CMK (cell line): ENCODE measurements at places on chromosomes 7 and 10.
A peak's percentile ranks its signal among the peaks of the same experiment; 100 is the strongest.

GRCh38 chr10:49435225-49435624 lies 39.3 kb upstream of the DRGX start:
- no peak for DNase-seq

GRCh38 chr10:124081547-124082140 lies 11.8 kb downstream of the CHST15 start:
- no peak for DNase-seq

DNA sequence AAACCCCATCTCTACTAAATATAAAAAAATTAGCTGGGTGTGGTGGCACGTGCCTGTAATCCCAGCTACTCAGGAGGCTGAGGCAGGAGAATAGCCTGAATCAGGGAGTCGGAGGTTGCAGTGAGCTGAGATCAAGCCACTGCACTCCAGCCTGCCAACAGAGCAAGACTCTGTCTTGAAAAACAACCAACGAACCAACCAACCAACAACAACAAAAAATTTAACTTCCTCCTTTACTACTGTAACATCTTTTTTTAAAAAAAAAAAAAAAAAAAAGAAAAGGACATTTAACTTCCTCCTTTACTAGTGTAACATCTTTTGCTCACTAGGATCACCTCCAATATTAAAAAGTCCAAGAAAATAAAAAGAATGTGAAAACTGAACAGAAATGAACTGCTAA lies 92.3 kb upstream of the TMEM168 start:
- no peak for DNase-seq

GRCh38 chr10:98950106-98950505 lies 285.5 kb downstream of the HPSE2 start:
- DNase-seq: no peak

DNA sequence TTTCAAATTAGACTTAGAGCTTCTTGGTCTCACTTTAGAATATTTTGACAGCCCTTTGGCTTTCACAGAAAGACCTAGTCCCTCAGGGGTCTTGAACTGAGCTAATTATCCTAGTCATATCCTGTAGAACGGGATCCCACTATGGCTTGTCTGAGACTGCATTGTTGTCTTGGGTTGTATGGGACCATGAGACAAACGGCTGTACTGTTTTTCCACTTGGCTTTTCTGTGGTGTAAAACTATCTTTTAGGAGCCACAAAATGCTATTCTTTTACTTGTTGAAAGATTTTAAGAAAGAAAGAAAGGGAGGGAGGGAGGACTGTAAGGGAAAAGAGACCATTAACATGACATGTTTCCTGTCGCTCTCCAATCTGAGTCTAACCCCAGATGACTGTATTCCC lies 432.5 kb downstream of the AUTS2 start:
- DNase-seq: no peak

DNA sequence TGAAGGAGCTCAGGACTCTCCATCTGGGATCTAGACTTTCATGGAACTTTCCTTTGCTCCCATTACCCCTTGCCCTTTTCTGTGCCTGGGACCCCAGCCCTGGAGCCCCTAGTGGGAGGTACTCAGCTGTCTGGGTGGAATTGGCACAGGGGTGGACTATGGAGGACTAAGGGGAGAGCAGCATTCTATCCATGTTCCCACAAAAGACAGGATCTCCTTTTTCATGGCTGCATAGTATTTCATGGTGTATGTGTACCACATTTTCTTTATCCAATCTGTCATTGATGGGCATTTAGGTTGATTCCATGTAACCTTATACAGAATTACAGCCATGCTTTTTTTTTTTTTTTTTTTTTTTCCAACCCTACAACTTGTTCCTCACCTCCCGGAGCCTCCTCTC lies 89.1 kb downstream of the GALNT17 start:
- DNase-seq: no peak

DNA sequence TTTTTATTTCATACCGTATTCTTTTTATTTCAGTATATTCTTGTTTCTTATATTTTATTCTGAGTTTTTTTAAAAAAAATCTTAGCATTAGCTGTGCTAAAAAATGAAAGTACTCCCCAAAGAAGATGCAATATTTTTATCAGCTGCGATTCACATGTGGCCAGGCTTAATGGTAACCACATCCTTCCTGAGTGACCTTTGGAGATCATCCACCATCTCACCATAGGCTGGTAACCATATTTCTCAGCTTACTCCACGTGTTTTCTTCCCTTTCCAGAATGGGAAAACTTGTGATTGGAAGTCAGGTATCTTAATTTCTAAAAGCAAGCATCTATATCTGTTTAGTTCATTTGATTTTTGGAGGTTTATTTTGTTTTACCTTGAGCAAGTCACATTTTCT lies 18.8 kb upstream of the LIPM start:
- DNase-seq: peak; percentile 53

DNA sequence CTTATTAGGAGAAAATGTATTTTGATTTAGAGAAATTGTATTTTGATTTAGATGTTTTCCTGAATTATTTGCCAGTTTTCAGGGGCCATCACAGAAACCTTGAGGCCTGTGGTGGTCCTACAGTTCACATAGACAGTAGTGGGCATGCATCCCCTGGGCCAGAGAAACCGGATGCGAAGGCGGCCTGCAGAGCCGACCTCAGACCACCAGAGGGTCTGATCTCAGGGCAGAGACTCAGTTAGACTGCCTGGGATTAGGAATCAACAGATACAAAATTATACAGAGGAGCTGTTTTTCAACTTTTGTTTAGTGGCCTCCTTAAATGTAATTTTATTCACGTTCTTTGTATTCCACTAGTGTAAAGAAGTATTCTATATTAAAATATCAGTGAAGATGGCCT lies 158.4 kb downstream of the PAXIP1 start:
- DNase-seq: no peak

DNA sequence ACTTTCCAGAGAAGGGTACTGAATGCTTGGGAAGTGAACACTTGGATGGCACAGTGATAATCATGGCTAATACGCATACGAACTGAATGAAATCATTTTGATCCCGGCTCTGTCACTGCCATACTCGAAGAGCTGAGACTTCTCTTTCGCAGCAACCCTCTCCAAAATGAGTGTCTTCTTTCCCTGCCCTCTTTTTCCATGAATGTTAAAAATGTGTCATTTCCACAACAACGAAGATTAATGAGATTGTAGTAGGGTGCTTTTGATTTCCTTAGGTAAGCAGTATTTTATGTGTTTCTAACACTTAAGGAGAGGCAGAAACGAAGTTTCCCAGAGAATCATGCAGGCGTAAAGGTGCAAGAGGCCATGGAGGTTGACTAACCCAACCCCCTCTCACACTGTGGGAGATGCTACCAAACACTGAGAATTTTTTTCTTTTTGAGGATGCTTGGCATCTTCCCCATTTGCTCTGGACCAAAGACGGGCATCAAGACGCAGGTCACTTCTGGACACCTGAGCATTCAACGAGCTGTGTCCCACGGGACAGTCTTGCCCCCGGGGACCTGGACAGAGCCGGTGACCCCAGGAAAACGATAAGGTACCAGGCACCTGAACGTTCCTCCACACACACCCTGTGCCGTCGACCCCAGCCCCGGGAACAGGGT lies 823 bp downstream of the COPG2 start:
- no peak for DNase-seq

DNA sequence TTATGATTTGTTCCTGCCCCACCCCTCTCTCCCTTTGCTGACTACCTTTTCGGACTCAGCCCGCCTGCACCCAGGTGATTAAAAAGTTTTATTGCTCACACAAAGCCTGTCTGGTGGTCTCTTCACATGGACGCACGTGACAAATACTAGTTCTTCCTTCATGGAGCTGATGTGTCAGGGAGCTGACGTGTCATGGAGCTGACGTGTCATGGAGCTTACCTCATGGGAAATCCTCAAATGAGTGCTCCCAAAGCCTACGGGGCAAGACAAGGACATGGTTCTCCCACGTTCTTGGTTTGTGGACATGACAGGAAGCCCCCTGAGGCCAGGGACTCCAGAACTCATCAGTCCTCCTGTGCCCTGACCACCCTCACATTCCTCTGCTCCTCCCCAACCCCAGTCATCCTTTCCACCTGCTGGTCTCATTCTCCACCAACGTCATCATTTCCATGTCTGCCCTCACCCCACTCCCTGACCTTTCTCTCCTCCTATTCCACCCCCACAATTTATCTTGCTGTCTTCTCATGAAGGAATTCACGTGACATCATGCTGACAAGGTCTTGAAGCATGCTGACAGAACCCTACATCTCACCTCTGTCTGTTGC lies 261.3 kb downstream of the TCERG1L start:
- no peak for DNase-seq

DNA sequence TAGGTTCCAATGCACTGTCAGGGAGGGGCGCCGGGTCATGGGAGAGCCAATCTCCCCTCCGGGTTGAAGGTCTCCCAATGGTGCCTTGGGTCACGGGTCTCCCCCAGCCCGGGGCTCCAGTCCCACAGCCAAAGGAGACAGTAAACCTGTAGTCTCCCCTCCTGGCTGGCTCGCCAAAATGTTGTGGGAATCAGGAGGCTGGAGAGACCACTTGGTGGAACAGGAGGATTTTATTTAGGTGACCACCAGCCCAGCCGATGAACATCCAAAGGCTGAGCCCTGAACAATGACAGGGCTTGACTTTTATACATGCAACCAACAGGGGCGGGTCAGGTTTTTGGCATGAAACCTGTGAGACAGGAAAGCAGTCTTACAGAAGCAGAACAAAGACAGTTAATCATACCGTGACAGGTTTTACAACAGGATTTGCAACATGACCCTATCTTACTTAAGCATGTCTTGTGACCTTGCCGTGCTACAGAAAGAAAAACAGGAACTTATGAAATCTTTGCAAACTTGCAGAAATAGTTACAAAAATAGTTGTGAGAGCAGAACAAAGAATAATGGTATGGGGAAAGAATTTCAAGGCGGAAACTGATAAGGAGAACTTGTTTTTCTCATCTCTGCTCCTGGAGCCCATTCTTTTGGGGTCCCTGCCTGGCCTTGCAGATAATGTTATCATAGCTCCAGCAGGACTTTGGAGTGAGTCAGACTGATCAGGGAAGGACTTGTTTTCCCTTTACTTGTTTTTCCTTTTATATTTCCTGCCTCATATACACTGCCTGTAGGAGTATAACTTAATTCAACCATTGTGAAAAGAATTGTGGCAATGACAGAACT lies 7.1 kb downstream of the ERV3-1 start:
- DNase-seq: peak; percentile 74

- DNase-seq: no peak
Observed at GRCh38 chr7:13724977-13725566, 264.4 kb downstream of the ETV1 start.

- no peak for DNase-seq
Observed at GRCh38 chr10:11276449-11276990, 258.8 kb downstream of the CELF2 start.

- DNase-seq: no peak
Observed at GRCh38 chr7:109751241-109751640, 1181.6 kb downstream of the DNAJB9 start.

GRCh38 chr7:151146761-151147160 lies 20.7 kb downstream of the GBX1 start:
- DNase-seq: no peak

DNA sequence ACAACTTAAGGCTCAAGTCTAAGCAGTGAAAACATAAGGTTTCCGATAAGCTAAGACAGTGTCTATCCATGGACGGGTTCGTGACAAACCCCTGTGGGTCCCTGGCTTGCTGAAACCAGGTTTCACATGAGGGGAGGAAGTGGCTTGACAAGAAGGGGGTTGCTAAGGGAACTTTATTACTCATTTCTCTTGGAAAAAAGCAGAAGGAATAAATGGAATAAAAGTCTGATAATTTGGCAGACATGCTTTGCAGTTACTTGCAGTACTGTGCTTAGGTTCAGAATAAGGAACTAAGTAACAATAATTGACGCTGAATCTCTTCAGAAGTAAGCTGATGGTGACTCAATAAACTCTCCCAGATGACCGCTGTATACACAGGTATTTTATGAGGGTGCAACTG lies 34.7 kb downstream of the RBM17 start:
- DNase-seq: no peak

DNA sequence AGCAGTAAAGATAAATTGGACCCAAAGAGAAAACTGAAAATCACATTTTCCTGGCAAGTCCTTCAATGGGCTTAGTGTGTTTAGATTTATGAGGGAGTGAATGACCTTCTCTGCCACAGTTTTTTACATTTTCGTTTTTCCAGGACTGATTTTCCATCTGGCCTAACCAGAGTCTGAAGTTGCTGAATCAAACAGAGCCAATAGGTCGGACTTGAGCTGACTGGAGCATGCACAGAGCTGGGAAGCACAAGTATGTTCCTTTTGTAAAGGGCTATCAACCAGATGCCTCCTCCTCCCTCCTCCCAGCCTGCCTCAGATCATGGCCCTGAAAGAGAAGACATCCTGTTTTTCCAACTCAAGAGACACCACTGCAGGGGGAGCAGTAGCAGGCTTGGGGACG lies 126.0 kb upstream of the ANKRD1 start:
- DNase-seq: no peak

DNA sequence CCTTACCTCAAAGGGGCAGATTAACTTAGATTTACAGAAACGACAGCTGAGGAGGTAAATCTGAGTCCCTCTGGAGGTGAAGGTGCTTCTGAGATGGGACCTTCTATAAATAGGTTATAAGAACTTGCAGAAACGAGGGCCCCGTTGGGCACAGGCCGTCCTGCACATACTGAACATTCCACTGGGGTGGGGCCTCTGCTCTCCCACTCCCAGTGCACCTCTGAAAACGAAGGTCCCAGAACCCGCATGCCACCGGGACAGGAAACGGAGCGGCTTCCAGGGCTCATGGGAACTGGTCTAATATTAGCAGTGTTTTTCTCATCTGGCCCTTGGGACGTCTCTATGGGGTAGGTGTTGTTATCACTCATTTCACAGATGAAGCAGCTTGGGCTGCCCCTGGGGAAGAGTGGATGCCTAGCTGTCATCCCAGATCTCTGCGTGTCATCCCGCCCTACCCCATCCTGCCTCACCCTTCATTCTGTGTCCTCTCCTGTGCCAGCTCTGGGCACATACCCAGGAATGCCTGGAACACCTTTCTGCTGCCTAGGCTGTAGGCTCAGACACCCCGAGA lies 19.6 kb downstream of the C10orf62 start:
- no peak for DNase-seq

- no peak for DNase-seq
Observed at GRCh38 chr7:31692871-31693270, 5.9 kb downstream of the PPP1R17 start.

- DNase-seq: no peak
Observed at GRCh38 chr7:105691082-105691679, 109.9 kb upstream of the EFCAB10 start.

DNA sequence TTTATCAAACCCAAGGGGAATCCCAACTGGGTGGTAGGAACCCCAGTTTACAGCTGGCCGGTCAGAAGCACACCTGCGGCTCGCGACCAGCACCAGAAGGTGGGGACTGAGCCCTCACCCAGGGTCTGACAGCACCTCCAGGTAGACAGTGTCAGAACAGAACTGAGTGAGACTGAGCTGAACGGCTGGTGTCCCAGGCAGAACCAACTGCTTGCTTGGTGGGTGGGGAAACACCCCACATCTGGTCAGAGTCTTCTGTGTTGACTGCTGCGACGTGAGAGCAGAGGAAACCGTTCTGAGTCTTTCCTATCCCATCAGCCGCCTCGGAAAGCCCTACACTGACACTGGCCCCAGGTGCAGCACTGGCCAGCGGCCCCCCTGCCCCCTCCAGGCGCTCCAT lies 160.7 kb downstream of the MAD1L1 start:
- DNase-seq: no peak
